ENCODE measurements at places on chromosomes 6 and 20.

DNA sequence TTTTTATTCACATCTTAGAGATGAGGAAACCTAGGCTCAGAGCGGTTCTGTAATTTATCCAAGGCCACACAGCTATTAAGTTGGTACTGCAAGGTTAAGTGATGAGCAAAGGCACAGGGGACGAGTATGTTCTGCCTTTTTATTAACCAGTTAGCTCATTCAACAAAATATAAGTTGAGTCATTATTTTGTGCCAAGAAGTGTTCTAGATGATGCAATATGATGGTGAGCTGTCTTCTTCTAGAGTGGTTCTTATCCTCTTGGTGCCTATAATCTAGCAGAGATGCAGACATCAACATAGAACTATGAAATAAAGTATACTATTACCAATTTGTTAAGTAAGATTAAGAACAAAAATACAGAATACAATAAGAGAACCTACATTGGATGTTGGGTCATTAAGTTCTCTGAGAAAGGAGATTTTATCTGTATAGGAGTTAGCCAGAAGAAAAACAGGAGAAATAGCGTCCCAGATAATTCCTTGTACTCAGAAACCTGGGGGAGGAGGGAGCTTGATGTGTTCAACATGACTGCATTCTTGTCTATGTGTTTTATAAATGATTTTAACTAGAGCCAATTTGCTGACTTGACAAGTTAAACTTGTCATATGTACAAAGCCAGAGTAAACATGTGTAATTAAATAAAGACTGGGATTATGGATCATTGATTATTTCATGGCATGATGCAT is 122.3 kb downstream of the TBXT start:
- DNase-seq, result no peak

GRCh38 chr6:162053084-162053483 is 674.5 kb downstream of the PRKN start:
- DNase-seq, result no peak

DNA sequence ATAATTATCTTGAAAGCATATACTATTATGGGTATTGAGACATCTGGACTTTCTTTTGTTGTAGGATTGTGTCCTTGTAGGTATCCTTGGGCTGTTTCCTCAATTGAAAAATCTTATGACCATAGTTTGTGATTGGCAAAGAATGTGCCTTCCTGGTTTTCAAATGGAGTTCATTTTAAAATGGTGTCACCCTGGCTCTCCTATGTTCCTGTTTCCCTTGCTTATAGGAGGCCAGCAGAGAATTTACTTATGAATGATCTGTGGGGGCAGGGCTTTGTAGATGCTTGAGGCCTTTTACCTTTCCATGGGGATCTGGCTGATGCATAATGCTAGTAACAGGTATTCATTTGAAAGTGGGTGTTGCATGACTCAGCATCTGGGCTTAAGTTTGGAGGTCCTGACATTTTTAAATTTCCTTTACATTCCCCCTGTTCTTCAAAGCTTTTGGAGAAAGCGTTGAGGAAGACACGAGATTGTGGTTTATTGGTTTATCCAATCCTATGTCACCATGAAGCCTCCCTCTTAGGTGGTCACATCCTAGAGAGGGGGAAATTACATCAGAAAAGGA is 135.0 kb upstream of the PROKR2 start:
- DNase-seq, result no peak

- DNase-seq, result no peak
These were observed 440.0 kb upstream of the NOX3 start for GRCh38 chr6:155895641-155896040.

GRCh38 chr6:13484138-13484708 is 3.2 kb downstream of the GFOD1 start:
- no peak for DNase-seq

DNA sequence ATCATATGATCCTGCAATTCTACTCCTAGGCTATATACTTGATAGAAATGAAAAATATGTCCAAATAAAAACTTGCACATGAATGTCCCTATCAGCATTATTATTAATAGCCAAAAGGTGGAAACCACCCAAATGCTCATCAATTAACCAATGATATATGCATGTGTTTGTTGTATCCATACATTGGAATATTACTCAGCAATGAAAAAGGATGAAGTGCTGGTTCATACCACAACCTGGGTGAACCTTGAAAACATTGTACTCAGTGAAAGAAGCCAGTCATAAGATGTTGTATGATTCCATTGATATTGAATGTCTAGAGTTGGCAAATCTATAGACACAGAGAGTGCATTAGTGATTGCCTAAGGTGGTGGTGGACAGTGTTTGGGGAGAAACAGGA is 267.6 kb downstream of the PRKN start:
- no peak for DNase-seq

DNA sequence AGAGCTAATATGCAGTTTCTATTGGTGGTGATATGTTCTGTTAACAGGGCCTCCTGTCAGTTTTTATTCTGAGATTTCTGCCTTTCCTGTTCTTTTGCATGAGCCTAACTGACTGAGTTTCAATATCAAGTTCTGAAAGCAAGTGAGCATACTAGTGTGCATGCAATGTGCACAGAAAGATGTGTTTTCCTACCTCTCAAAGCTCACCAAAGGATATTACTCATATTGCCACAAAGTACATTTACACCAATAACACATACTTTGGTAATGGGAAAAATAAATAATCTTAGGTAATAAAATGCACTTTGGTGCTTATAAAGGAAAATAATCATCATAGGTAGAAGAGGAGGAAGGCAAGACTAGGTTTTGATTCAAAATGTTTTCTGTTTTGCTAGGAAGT is 195.0 kb downstream of the KHDC1L start:
- DNase-seq, result no peak

DNA sequence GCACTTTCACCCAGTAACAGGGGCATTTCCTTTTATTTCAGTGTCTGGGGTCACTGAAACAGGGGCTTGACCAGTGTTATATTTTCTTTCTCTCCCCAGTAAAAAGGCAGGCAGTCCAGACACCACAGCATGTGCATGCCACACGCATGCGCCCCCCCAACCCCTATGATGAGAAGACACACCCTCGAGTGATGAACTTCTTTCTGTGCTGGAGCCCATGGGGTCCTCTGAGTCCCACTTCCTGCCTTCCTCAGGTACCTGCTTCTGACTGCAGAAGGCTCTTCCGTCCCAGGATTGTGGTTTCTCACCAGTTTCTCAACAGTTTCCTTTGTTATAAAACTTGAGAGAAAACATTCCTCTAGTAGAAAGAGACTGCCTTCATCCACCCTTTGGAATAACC is 45.7 kb upstream of the TMEM181 start:
- DNase-seq, result no peak

GRCh38 chr6:30823534-30823865 is 60.8 kb upstream of the DDR1 start:
- no peak for DNase-seq

GRCh38 chr20:62816884-62817873 is at the start of gene COL9A3:
TSS of gene COL9A3 (plus strand) at chr20:62817050. CDS start at chr20:62817065, 15 bp downstream.
- no peak for DNase-seq

DNA sequence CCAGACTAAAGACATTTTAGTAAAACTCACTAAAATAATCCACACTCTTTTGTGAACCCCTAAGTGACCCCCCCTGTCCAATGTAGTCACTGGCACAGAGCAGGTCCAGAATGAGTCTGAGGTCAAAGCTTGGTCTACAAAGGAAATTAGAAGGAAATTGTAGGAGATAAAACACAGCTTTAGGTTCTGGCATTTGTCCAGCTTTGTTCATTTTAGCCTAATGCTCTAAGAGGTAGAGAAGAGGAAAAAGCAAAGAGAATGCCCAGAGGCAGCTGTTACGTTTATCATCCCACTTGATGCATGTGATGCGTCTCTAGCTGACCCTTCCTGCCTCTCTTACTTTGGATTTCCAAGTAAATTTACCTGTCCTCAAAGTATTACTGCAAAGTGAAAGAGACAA is 62.5 kb downstream of the CNKSR3 start:
- DNase-seq, result no peak
